ENCODE measurements at places on chromosomes 1 and 21. TPM values are rescaled to one million over a fixed set of nuclear protein-coding genes. Genes with fewer than 3 reads are reported as not detected.

- no peak for DNase-seq
Observed at GRCh38 chr1:81192647-81193642, 607.8 kb upstream of the ADGRL2 start.

DNA sequence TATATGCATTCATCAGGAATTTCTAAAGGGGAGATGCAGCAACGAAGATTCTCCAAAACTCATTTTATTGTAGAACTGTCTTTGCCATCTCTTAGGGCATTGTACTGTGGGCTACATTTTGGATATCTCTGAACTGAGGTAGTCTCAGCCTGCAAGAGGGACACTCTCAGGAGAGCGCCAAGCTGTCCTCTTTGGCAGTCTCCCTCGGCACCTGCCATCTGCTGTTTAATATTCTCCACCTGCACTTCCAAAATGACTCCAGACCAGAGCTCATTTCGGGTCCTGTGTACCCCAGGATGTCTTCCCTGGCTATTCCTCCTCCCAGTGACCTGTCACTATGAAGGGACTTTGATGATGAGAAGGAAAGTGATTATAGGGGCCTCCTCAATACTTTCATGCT lies 356.3 kb upstream of the C1orf174 start:
- no peak for DNase-seq

NBPF11 gene
- total RNA-seq, result 4.8 TPM

- no peak for DNase-seq
Observed at GRCh38 chr1:41533016-41533730, 48.7 kb upstream of the EDN2 start.

GRCh38 chr1:81681601-81682266 lies 119.0 kb upstream of the ADGRL2 start:
- DNase-seq, result peak; percentile 47

GRCh38 chr1:109269212-109269980 lies 13.5 kb downstream of the PSRC1 start:
- no peak for DNase-seq

DNA sequence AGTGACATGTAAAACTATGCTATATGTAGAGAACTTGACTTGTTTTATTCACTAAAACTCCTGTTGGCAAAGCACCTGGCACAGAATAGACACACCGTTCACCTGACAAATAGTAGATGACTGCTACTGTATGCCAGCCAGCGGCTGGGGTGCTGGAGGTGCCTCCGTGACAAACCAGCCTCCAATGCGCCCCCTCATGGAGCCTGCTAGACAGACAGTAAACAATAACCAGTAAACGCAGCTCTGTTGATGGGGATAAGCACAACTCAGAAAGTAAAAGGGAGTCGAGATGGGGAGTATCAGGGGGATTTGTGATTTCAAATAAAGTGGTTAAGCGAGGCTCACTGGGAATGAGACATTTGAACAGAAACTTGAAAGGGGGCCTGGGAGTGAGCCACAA lies 107.2 kb downstream of the PRDM2 start:
- DNase-seq, result peak; percentile 41

DNA sequence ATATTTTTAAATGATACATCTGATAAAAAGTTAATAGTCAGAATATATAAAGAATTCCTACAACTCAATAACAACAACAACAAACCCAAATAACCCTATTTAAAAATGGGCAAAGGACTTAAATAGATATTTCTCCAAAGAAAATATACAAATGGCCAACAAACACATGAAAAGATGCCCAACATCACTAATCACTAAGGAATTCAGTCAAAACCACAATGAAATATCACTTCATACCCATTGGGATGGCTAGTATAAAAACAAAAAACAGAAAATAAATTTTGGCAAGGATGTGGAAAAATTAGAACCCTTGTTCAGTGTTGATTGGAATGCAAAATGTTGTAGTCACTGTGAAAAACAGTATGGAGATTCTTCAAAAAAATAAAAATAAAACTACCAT lies 184.8 kb upstream of the RAB4A start:
- no peak for DNase-seq

DNA sequence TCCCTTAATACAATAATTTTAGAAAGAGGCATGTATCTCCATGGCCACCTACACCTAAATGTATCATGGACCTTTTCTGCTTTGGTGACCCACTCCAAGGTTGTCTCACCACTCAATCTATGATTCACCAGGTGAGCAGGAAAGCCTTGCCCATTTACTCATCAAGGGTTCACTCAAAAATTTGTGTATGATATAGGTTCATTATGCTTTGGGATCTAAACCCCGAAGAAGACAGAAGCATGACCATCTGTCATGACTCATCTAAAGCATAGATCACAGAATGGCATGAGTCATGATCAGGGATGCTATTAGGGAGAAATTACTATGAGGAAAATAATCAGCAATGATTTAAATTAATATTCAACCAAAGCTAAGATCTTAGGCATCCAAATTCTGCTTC lies 38.5 kb downstream of the PYHIN1 start:
- no peak for DNase-seq

GRCh38 chr21:46156678-46157077 lies 1.3 kb upstream of the FTCD start:
- DNase-seq, result no peak

DNA sequence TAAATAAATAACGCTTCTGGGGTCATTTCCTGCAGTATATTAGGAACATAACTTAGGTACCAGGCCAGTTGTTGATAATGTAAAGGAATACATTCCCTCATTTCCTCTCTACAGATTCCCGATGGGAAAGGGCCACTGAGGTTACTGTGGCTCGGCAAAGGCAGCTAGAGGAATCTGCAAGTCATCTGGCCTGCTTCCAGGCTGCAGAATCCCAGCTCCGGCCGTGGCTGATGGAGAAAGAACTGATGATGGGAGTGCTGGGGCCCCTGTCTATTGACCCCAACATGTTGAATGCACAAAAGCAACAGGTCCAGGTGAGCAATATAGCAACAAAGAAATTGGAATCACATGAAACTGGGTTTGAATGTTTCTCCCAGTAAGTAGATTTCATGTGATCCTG lies 109.6 kb upstream of the BMP8A start:
- DNase-seq, result peak; percentile 61

GRCh38 chr1:214312530-214313051 lies 31.6 kb downstream of the SMYD2 start:
- DNase-seq, result no peak

DNA sequence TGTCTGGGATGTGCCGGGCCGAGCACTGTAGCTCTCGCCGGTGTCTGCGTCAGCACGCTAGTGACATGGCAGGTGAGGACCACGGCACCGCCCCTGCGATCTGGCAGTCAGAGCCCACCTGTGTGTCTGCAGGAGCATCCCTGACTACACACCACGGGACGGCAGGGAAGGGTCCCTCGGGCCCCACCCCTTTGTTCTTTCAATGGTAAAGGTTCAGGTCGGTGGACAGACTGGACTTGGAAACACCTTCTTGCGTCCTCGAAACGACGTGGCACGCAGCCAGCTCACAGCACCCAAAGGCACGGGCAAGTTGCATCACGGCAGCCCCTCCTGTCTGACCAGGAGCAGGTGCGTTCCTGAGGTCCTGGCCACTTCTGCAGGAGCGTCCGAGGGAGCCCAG lies 3.7 kb upstream of the SAMD11 start:
- no peak for DNase-seq

LMX1A gene
- not detected for total RNA-seq

OR2L3 gene
- total RNA-seq, result not detected

DNA sequence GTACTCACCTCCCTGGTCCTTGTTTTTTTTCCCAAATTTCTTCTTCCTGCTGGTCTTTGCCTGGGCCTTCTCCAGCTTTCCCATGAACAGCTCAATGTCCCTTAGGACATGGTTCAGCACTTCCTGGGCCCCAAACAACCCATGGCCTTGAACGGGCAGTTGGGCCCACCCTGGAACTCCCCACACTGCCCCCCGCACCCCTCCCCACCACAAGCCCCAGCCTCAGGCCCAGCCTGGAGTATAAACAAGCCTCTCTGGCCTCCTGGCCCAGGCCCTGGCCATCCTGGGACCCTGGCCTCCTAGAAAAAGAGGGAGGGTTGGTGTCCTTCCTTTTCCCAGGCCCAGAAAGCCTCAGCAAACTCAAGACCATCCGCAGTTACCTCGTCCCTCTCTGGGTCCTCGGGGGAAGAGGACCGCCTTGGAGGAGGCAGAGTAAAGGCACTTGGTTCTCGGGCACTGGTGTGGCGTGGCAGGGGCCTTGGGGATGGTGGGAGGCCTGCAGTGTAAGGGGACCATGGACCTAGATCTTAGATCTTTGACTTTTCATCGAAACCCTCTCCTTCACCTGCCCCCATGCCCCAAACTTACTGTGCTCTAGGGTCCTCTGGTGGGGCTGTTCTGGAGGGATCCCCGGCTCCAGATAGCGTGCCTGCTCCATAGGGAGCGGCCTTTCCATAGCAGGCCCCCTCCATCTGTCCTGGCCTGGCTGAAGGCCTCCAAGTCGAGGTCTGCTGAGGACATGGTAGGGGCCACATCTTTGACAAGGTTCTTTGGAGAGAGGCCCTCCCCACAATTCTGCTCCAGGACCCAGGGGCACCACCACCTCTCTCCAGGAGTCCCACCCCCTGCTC lies 5.6 kb downstream of the EPS8L3 start:
- DNase-seq, result no peak

DNA sequence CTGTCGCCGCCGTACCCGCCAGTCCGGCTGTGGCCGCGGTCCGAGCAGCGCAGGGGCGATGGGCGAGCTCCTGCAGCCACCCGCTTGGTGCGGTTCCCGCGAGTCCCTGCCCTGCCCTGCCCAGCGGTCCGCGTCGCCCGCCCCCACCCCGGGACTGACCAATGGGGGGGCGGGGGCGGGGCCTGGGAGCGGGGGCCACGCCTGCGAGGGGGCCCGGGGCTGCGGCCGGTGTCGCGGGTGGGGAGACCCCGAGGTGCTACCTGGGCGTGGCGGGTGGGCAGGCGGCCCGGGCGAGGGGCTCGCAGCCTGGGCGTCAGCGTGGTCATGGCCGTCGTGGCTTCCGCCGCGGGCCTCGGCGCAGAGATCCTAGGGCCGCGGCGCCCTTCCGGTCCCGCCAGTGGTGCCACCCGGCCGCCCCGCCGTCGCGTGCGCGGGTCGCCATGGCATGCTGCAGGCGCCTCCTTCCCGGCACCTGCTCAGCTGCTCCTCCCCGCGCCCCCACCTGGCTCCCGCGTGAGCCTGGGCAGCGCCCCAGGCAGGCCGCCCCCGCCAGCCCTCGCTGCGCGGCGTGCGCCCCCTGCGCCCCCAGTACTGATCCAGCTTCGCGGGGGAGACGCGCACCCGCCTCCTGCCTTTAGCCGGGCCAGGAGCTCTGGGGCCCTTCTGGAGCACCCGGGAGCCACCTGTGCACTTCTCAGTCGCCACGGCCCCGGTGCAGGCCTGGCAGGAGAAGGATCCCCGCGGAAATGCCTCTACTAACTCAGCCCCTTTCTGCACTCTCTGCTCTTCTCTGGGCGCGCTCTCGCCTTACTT lies at the start of gene BMP8B:
TSS of gene BMP8B (minus strand) at position 108 of the 813 bp plus-strand sequence. CDS start 380 bp downstream, outside the sequence.
- DNase-seq, result peak; percentile 22

GRCh38 chr1:17119076-17119772 lies at the start of gene PADI2:
PADI2 (minus strand) TSS chr1:17119451; CDS start chr1:17119371, 80 bp downstream.
- peak; percentile 29 for DNase-seq

- DNase-seq, result no peak
Observed at GRCh38 chr1:67377253-67377652, 52.9 kb downstream of the SERBP1 start.

DNA sequence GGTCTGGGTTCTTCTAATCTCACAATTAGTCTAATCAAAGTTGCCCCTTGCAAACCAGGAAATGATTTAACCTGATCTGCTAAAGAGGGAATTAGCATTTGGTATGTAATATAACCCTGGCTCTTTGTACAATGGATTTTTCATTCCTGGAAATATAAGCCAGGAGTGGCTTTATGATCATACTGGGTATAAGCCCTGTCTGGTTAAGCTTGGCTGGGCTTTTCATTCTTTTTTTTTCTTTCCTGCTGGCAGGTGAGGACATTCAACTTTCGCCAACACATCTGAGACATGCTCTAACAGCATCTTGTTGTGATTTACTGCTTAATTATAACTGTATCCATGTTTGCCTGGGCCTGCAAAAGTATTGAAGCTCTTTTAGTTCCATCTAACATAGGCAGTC lies 20.4 kb upstream of the SDE2 start:
- DNase-seq, result no peak

DNA sequence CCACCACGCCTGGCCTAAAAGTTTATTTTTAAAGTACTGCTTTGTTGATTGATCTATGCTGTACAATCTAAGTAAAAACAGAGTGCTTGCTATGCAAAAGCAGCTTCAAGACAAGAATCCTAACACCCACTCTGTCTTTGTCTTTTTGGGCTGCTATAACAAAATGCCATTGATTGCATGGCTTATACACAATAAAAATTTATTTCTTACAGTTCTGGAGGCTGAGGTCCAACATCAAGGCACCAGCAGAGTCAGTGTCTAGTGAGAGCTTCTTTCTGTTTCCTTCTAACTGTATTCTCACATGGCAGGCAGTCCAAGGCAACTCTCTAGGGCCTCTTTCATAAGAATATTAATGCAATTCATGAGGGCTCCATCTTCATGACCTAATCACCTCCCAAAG lies 63.6 kb upstream of the GJA5 start:
- no peak for DNase-seq

ADORA1 gene
- 8.7 TPM for total RNA-seq

DNA sequence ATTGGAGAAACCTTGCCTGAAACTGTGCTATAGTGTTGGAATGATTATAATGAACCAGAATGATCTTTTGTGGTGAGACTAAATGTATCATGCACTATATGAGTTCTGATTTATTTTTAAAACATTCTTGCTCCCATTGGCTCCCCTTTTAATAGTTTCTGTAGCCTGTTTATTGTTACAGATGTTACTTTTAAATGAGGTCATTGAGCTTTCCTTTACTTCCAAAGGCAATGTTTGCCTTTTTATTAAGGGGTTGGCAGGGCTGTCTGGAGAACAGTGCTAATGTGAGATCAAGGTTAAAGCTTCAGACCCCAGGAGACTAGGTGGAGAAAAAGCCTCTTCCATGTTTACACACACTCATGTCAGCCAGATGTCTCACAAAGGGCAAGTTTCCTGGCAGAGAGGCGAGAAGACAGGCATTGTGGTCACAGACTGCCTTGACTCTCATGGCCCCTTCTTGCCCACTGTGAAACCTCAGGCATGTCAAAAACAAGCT lies 120.6 kb upstream of the RAVER2 start:
- DNase-seq, result peak; percentile 30

KLHDC8A gene
- not detected for total RNA-seq

DNA sequence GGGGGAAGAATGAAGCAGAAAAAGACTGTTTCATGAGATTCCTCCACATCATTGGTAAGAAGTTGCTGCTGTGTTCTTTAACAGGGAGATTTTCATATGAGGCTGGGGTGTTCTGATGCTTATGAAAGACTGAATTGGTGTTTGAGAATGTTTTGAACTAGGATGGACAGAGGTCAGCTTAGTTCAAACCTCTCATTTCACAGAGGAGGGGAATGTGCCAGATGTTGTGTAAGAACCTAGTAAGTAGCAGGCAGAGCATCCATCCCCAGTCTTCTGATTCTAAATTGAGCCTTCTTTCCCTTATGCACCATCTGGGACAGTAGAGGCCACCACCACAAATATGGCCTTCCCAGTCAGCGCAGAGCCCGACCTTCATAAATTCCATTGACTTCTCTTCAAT lies 43.7 kb downstream of the SAMD13 start:
- DNase-seq, result peak; percentile 62

All from fibroblast of villous mesenchyme (primary cell).